ENCODE measurements at places on chromosomes 5 and 9.

GRCh38 chr5:90514520-90514919 lies 14.9 kb downstream of the LYSMD3 start:
- DNase-seq, result no peak

DNA sequence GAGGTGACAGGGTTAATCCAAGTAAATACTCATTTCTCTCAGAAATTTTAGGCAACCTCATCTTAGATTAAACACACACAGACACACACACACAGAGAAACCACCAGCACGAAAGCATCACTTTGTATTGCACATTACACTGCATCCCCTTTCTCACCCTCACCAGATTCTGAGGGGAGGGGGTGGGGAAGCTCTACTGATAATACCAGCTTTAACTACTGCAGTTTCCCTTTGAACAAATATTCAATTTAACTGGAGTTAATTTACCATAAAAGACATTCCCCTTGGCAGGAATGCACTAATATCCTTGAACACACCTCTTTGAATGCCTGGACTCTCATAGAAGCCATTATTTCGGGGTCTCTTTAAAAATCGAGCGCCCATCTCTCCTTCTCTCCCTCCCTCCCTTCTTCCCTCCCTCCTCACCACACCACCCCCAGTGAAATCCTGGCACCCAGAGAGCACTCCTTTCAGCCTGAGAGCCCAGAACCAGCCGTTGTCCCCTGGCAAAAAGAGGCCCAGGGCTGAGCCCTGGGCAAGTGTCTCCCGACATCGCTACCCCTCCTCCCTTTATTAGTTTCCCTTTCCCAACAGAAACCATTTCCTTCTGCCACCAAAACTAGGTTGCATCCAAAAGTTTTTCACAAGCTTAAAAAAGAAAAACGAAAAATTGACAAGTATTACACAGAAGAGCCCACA lies 2.8 kb upstream of the NFIB start:
- DNase-seq, result peak; percentile 15

DNA sequence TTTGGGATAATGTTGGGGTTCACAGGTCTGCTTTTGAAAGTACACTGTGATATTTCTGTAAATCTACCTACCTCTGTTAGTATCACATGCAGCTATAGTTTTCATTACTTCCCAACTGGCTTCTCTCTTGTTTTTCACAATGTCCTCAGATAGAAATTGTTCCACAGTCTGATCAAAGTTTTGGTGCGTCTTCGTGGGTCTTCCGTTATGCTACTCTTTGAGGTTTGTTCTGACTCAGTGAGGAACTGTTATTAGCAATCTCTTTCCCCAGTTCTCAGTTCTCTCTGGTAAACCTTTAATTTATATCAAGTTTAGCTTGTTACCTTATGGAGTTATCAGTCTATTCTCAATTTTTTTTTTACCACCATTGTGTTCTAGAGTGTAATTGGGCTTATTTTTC lies 2061.2 kb upstream of the CDH9 start:
- DNase-seq, result no peak

DNA sequence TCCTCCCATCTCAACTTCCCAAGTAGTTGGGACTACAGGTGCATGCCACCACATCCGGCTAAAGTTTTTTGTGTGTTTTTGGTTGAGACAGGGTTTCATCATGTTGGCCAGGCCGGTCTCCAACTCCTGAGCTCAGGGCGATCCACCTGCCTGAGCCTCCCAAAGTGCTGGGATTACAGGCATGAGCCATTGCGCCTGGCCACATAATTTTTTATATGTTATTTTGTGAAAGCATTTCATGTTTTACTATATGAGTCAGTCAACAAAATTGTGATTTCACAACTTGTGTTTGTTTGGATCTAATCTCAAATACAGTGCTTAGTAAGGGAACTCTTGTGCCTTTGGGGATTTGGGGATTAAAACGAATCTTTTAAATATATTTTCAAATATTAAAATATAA lies 20.0 kb upstream of the FAM120AOS start:
- DNase-seq, result no peak

DNA sequence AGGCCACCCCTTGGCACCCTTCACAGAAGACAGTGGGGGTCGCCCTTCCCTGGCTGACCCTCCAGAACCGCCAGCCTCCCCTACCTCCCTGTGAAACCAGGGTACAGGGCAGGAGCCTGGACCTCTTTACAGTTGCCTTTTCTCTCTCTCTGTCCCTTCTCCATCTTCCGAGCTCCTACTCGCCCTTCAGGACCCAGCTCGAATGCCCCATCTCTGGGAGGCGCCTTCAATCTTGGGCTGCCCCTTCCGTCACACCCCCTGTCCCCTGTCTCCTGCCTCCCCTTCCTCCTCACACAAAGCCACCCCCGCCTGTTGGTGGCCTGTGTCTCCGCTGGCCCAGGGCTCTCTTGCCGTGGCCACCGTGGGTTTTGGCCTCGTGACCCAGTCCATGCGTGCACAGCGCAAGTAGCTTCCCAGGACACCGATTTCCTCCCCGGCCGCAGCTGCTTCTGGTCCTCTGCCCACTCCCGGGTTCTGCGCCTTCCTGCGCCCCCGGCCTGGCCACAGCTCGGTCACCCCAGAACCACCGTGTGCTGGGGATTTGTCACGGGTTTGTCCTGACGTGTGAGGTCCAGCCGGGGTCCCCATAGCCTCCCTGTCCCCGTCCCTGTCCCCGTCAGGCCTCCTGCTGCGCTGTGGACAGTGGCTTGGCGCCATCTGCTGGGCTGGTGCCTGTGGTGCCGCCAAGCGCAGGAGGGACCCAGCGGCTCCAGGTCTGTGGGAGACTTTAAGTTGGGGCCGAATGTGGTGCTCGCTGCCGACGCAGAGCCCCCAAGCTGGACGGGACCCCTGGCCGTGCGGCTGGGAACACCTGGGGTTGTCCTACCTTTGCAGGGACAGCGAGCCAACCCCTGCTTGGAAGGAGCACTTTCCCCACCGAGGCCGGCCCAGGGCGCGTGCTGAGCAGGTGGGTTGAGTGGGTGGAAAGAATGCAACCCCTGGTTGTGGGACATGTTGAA lies 4.0 kb upstream of the TMEM250 start:
- peak; percentile 50 for DNase-seq
